AG04449 (cell line): ENCODE measurements at places on chromosomes 2 and 18.

- no peak for DNase-seq
Observed at GRCh38 chr2:95317123-95317500, 20.0 kb downstream of the KCNIP3 start.

DNA sequence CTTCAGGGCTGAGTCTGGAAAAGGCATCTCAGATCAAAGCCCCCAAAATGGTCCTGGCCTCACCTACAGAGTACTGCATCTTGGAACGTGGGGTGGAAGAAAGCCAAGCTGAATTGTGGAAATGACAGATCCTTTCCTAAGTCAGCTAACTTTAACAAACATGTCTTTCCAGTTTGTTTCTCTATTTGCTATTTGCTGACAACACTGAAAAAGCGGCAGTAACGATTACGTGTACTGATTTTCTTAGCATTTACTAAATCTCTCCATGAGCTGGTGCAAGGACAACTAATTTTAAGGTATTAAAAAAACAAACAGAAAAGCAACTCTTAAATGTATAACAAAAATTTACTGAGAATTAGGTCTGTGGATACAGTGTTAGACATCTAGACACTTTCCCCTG is 1.1 kb downstream of the HIBCH start:
- DNase-seq: no peak

- DNase-seq: peak; percentile 42
Observed at GRCh38 chr2:30216157-30216556, 15.2 kb upstream of the LBH start.

GRCh38 chr2:128405981-128406613 is 87.4 kb upstream of the HS6ST1 start:
- DNase-seq: no peak

DNA sequence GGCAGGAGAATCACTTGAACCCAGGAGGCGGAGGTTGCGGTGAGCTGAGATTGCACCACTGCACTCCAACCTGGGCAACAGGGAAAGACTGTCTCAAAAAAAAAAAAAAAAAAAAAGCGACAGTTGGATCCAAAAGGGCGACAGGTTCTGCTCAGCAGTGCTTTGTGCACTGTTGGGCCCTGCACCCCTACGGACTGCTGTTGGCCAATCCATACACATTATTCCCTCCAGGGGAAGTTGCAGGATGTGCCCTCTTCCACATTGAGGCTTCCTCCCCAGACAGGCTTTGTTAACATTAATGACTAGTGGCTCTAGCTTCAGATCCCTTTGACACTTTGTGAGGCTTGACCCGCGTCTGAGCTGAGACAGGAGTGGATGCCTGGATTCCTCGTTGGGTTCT is 9.4 kb downstream of the NT5DC4 start:
- DNase-seq: no peak

DNA sequence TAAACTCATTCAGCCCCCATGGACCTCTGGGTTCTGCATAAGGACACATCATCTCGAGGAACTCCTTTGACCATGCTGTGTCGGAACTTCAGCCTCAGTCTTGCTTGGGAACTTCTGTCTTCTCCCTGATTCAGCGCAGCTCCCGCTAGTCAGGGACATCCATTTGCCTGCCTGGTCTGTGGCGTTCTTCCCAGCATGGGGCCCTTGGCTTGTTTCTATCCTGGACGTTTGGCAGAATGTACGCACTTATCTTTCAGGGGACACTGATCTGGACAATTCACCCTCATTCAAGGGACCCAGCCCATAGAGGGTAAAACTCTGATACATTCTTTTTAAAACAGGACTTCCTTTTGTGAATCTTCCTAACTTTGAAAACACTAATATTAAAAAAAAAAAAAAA is 75.8 kb upstream of the WIPF1 start:
- DNase-seq: no peak

- no peak for DNase-seq
Observed at GRCh38 chr2:218662827-218663226, 3.3 kb downstream of the BCS1L start.

- no peak for DNase-seq
Observed at GRCh38 chr2:188766471-188766856, 207.7 kb upstream of the COL3A1 start.

DNA sequence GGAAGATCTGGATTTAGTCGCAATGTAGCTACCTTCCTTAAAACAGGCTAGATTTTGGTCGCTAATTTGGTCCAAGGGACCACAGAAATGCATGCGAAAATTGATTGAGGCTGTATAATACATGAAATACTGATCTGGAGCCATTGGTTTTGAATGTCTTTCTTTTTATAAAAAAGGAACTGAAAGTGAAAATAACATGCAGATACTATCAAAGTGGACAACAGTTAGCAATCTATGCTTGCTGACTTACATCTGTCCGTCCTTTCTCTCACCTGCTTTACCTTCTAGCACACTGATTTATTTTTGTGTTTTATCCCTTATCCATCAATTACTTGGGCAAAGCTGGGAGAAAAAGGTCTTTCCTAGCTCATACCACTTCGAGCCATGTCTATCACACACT is 1459.8 kb upstream of the ACVR2A start:
- DNase-seq: no peak

DNA sequence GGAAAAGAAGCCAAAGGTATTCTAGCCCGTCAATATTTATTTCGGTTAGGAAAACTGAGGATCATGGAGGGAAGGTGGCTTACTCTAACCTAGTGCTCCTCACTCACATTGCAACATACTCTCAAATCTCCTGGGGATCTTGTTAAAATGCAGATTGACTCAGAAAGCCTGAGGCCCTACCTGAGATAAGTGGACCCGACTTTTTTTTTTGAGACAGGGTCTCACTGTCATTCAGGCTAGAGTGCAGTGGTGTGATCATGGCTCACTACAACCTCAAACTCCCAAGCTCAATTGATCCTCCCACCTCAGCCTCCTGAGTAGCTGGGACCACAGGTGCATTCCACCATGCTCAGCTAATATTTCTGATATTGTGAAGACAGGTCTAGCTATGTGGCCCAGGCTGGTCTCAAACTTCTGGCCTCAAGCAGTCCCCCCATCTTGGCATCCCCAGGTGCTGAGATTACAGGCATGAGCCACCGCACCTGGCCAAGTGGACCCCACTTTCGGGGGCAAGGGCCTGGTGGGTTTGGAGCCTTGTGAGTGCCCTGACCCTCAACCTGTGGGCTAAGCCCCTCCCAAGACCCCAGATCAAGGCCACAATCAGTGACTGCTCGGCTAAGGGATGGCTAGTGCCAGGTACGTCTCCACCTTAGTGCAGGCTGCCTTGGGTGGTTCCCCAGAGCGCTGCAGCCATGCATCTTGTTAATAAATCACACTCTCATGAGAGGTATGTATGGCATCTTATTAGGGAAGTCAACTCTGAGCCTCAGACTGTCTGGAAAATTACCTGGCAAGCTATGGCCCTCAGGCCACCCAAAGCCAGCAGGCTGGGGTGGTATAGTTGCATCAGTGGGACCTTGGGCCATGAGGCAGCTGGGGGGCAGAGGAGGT is 1.1 kb upstream of the NEURL3 start:
- DNase-seq: no peak

GRCh38 chr2:64928813-64929212 is 60.4 kb upstream of the SLC1A4 start:
- DNase-seq: no peak

DNA sequence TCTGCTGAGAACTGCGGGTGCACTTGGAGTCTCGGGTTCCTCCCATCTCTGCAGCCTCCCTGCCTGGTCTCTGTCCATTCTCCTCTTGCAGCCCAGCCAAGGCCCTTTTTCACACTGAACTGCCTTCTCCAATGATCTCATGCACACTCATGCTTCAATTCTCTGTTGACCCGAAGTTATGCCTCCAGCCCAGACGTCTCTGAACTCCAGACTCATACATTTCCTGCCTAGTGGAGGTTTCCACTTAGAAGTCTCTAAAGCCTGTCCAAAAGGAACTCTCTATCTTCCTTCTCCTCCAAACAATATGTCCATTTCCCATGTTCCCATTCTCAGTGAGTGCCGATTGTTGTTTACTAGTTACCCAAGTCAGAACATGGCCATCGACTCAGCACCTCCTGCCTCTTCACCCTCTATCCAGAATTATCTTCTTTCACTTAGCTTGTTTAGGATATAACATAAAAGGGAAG is 155.2 kb downstream of the IRS1 start:
- no peak for DNase-seq
